ENCODE measurements at places on chromosomes 6 and 20. TPM values are rescaled to one million over a fixed set of nuclear protein-coding genes. Genes with fewer than 3 reads are reported as not detected.

PTCHD4 gene
- total RNA-seq: not detected

PRICKLE4 gene
- not detected for total RNA-seq

GFRAL gene
- total RNA-seq: not detected

COL19A1 gene
- 0.26 TPM for total RNA-seq

MDFI gene
- not detected for total RNA-seq

KCNK16 gene
- not detected for total RNA-seq

ZNF334 gene
- 1.1 TPM for total RNA-seq

SPEF1 gene
- 0.49 TPM for total RNA-seq

- peaks cover 2% of the 10 kb centered on the region for H3K36me3 ChIP-seq
- H3K27ac ChIP-seq: no peak within 1 kb of the TSS
- DNase-seq: no peak
- no peak within 1 kb of the TSS for H3K4me3 ChIP-seq
Observed at GRCh38 chr6:168440520-168441433, at the start of gene SMOC2. SMOC2 (plus strand) TSS chr6:168441184; CDS start chr6:168441371, 187 bp downstream.

DNA sequence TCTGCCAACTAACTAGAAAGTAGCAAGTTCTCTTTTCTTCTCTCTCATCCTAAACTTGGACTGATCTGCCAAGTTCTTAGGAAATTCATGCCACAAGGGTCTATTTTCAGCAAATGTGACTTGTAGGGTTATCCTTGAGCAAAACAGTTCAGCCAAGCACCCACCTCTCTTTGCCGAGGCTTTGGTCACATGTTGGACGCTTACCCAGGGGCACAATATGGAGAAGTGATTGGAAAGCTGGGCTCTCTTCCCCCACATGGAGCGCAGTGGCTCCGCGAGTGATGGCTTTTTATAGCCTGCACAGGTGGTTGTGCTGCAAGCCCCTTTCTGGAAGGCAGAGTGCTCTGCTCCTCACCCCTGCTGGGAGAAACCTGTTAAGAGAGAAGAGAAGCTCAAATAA lies 47.7 kb upstream of the FNDC1 start:
- no peaks in the 10 kb centered on the region for H3K27me3 ChIP-seq
- no peaks in the 10 kb centered on the region for H3K4me1 ChIP-seq
- no peaks in the 10 kb centered on the region for H3K36me3 ChIP-seq
- H3K4me3 ChIP-seq: no peak overlapping the region
- no peak overlapping the region for H3K27ac ChIP-seq
- no peak for DNase-seq

DNA sequence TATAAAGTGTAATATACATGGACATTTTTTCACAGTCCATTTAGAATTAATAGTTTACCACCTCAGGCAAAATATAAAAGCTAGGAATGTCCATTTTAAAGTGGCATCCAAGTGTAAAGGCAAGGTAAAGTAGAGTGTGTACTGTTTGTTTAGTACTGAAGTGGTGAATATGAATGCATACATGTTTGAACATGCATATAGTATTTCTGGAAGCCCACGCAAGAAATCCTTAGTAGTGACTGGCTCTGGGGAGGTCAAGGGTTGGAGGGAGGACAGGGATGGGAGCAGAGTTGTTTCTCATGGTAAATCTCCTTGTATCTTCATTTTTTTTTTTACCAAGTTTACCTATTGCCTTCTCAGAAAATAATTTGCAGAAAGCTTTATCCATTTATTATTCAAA lies 129.2 kb downstream of the UNC5CL start:
- H3K36me3 ChIP-seq: no peaks in the 10 kb centered on the region
- H3K4me1 ChIP-seq: peaks cover 11% of the 10 kb centered on the region
- no peak overlapping the region for H3K27ac ChIP-seq
- DNase-seq: no peak
- peaks cover 24% of the 10 kb centered on the region for H3K27me3 ChIP-seq

- H3K4me3 ChIP-seq: no peak overlapping the region
- H3K4me1 ChIP-seq: no peaks in the 10 kb centered on the region
- H3K36me3 ChIP-seq: no peaks in the 10 kb centered on the region
- no peaks in the 10 kb centered on the region for H3K27me3 ChIP-seq
- H3K27ac ChIP-seq: no peak overlapping the region
Observed at GRCh38 chr6:3389390-3390167, 67.3 kb downstream of the SLC22A23 start.

DNA sequence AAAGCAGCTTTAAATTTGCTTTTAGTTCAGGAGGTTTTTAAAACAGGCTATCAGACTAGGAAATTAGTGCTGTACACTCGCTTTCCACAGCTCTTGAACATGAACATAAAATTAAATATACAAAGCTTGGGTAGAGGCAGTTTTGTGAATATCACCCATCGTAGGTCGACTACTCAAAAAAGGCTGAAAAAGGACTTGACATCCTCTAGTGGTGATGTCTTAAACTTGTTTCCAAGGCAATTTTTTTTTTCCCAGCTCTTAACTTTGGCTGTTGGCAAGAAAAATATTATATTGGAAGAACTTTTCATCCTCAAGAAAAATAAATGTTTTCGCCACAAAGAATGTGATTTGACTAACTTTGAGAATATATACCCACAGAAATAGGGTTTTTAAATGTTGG lies 2.9 kb downstream of the MAP7 start:
- no peak overlapping the region for H3K27ac ChIP-seq
- no peak for DNase-seq
- no peaks in the 10 kb centered on the region for H3K36me3 ChIP-seq
- peaks cover 4% of the 10 kb centered on the region for H3K4me1 ChIP-seq

DNA sequence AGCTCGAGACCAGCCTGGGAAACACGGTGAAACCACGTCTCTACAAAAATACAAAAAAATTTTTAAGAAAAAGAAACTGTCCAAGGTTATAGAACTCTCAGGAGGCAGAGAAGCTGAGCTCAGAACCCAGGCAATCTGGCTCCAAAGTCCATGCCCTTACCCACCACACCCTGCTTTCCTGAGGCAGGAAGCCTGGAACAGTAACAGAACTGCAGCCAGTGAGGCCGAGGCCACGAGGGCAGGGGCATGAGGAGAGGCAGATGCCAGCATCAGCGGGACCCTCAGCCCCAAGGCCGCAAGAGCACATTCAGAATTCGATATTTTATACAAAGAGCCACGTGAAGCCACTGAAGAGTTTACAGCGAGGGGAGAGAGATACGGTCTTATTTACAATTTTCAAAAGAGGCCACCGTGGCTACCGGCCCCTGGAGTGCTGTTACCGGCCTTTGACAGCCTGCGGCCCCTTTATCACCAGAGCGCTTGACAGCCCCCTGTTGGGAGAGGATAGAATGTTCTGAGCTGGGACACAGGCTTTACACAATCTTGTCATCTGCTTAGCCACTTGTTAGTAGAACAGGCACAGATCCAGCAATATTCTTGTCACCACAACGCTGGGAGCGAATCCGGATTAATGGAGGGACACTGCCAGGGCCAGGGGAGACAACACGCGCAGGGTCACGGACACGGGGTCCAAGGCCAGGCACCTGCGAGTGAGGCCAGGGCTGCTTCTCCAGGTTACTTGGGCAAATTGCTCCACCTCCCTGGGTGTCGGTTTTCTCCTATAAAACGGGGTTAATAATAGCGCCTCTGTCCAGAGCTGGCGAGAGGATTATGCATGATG lies 5.6 kb downstream of the SPATA2 start:
- H3K27ac ChIP-seq: peak overlapping the region; percentile 17
- no peaks in the 10 kb centered on the region for H3K27me3 ChIP-seq
- peaks cover 3% of the 10 kb centered on the region for H3K36me3 ChIP-seq
- peaks cover 28% of the 10 kb centered on the region for H3K4me1 ChIP-seq

DNA sequence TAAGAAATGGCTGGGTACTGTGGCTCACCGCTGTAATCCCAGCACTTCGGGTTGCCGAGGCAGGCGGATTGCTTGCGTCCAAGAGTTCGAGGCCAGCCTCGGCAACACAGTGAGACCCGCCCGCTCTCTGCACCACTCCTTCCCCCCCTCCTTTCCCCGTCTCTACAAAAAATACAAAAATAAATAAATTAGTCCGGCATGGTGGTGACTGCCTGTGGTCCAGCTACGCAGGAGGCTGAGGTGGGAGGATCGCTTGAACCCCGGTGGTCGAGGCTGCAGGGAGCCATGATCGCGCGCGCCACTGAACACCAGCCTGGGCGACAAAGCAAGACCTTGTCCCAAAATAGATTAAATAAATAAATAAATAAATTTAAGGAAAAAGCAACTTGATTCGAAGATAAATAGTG lies 448 bp upstream of the RNF114 start:
- peak overlapping the region; percentile 93 for H3K4me3 ChIP-seq
- peaks cover 2% of the 10 kb centered on the region for H3K36me3 ChIP-seq
- no peak overlapping the region for H3K27ac ChIP-seq
- DNase-seq: no peak

GRCh38 chr20:61636531-61637116 lies 384.6 kb downstream of the CDH4 start:
- no peak for DNase-seq
- no peak overlapping the region for H3K27ac ChIP-seq
- H3K4me3 ChIP-seq: no peak overlapping the region
- H3K27me3 ChIP-seq: no peaks in the 10 kb centered on the region

DNA sequence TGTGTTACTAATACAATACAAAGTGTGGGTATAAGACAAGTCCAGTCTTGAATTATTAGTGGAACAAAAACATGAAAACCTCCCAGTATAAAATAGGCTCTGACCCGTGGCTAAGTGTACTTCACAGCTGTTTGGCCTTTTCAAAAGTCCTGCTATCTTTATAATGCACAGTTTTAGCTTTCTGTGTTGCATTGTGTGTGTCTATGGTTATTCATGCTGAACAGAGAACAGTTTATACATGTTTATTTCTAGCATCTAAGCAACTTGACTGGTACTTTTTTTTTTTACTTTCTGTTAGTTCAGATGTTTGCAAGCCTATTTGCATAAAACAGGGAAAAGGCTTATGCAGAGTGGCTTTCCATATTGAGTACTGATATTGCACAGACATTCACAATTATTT lies 119.2 kb upstream of the CCN2 start:
- H3K4me1 ChIP-seq: no peaks in the 10 kb centered on the region
- DNase-seq: no peak
- H3K27me3 ChIP-seq: peaks cover 7% of the 10 kb centered on the region
- no peak overlapping the region for H3K4me3 ChIP-seq
- no peak overlapping the region for H3K27ac ChIP-seq
- H3K36me3 ChIP-seq: no peaks in the 10 kb centered on the region

DNA sequence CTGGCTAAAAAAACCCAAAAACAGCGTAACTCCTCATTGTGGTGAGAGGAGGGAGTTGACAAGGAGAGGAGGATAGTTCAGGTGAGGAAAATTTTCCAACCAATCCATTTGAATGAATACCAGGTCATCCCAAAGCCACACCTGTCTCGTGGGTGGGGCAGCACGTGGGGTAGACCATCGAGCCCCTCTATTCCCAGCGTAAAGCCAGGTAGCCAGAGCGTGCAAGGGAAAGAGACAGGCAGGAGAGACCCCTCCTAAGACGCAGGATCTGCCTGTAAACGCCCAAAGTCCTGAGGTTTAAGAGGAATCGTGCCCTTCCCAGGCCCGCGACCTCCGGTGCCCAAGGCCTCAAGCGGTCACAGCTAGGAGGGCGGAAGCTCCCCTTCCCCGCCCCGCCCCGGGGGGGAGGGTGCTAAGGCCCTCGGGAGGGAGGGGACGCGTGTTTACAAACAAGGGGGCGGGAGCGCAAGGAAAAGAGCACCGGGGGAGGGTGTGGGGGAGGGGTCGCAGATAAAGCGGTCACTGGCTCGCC lies 712 bp downstream of the RXRB start:
- H3K4me3 ChIP-seq: peak overlapping the region; percentile 100
- peak; percentile 85 for DNase-seq
- peaks cover 69% of the 10 kb centered on the region for H3K4me1 ChIP-seq

DNA sequence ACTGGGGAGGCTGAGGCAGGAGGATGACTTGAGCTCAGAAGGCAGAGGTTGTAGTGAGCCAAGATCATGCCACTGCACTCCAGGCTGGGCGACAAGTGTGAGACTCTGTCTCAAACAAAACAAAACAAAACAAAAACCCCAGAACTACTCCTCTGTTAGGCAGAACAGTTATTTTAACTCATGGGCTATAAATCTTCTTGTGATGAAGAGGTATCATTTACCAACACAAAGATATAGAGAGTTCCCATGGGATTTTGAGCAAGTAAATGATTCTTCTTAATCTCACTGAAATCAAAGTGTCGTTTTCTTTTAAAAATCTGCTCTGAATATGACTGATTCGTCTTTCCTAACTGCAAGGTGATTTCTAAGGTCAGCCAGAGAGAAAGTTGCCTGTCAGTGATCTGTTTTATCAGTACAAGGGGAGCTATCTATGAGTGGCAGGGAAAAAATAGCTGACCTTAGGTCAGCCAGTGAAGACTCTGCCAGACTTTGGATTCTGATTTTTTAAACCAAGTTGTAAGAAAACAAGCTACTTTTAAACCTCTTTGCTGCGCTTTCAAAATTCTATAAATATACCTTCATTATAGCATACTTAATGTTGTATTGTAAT lies 3.8 kb upstream of the DSP start:
- peaks cover 7% of the 10 kb centered on the region for H3K4me1 ChIP-seq
- no peak overlapping the region for H3K4me3 ChIP-seq
- DNase-seq: no peak
- H3K36me3 ChIP-seq: peaks cover 5% of the 10 kb centered on the region
- H3K27ac ChIP-seq: no peak overlapping the region

GRCh38 chr6:51526922-51527321 lies 560.5 kb downstream of the PKHD1 start:
- DNase-seq: no peak
- H3K4me3 ChIP-seq: no peak overlapping the region
- no peaks in the 10 kb centered on the region for H3K4me1 ChIP-seq
- H3K27me3 ChIP-seq: no peaks in the 10 kb centered on the region

DNA sequence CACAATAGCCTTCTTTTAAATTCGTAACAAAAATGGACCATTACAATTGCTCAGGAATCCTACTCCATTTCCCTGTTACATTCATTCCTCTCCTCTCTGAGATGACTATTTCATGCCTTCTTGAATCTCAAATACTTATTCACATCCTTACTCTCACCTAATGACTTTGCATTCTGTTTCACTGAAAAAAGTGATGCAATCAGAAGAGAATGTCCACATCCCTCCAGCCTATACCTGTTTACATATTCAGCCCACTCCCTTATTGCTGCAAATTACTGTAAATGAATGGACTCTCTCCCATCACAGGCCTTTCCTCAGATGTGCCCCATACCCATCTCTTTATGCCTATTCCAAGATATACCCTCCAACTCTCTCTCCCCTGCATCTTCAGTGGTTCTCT lies 8.6 kb downstream of the TAAR1 start:
- no peaks in the 10 kb centered on the region for H3K27me3 ChIP-seq
- no peak overlapping the region for H3K4me3 ChIP-seq
- DNase-seq: no peak
- H3K27ac ChIP-seq: no peak overlapping the region

- peak; percentile 8 for DNase-seq
- peaks cover 13% of the 10 kb centered on the region for H3K4me1 ChIP-seq
- no peak overlapping the region for H3K27ac ChIP-seq
- H3K36me3 ChIP-seq: no peaks in the 10 kb centered on the region
Observed at GRCh38 chr6:70310063-70310694, 7.3 kb upstream of the COL9A1 start.

- DNase-seq: peak; percentile 55
- no peak overlapping the region for H3K4me3 ChIP-seq
- peaks cover 8% of the 10 kb centered on the region for H3K4me1 ChIP-seq
Observed at GRCh38 chr6:2738373-2738979, 12.2 kb downstream of the MYLK4 start.

GRCh38 chr6:44725070-44725469 lies 337.6 kb downstream of the CDC5L start:
- no peaks in the 10 kb centered on the region for H3K27me3 ChIP-seq
- no peaks in the 10 kb centered on the region for H3K36me3 ChIP-seq
- no peak overlapping the region for H3K4me3 ChIP-seq
- H3K4me1 ChIP-seq: no peaks in the 10 kb centered on the region
